ENCODE measurements at places on chromosomes 5 and 9.

DNA sequence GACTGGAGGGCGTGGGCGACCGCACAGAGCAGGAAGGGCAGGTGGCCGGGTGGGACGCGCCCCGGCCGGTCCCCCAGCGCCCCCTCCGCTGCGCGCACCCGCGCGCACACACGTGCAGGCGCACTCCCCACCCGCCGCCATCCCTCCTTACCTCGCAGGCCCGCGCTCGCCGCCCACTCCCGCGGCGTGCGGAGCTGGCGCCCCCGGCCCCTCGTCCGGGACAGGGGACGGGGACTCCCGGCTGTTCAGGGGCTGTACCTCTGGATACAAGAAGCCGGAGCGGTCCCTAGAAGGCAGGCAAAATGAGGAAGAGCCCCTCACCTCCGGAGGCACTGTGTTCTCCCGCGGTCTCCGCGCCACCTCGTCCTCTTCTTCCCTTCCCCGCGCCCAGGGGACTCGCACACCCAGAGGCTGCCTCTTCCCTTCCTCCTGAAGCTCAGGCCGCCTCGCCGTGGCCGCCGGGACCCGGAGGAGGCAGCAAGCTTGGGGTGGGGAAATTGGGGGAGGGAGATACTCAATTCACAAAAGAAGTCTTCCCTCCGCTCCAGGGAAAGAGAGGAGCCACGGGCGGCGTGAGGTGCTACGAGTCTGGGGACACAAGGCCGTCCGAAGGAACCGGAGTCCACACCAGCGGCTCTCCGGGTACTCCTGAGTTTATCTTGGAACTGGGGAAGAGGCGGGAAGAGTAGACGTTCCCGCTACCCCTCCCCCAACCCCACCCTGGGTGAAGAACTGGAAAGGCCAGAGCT, 1.4 kb upstream of the GABRB2 start:
- DNase-seq, result no peak

DNA sequence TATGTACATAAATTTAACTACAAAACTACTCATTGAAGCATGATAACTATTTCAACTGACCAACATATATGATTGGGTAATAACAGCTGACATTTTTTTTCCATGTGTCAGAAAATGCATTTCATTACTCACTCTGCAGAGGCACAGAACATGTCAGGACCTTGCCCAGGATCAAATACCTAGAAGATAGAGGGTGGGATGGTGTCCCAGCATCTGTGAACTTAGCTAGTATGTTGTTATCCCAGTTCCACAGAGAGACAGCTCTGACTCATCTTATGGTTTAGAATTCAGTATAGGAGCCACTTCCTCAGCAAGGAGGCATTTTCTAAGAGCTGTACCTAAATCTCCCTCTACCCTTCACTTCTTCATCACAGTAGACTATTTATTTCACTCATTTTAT, 1198.6 kb upstream of the ACO1 start:
- no peak for DNase-seq

GRCh38 chr9:75878488-75878860, 12.0 kb upstream of the PCSK5 start:
- no peak for DNase-seq

DNA sequence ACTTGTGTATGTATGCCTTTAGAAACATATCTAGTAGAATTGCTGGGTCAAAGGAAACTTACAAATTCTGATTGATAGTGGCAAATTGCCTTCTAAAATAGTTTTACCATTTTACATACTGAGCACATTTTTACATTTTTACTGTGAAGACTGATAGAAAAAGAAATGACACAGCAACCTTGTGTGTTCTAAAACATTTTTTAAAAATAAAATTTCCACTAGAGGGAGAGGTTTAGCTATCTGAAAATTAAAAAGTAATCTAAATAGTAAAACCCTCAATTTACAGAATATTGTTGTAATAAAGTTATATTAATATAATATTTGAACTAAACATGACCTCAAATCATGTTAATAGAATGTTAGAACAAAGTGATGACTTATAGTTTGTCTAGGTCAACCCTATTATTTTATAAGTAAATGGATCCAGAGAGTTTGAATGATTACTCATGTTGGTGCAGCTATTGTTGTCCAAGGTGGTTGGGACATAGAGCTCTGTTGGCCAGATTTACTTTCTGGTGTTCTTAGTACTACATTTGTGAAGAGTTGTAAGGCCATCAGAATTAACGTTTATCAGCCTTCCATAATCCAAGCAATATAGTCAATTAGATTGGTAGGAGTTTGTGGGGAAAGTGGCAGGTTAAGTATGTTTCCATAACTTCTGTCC, 17.2 kb downstream of the CENPP start:
- DNase-seq, result no peak

GRCh38 chr9:79346350-79347020, 225.3 kb upstream of the TLE4 start:
- DNase-seq, result no peak

DNA sequence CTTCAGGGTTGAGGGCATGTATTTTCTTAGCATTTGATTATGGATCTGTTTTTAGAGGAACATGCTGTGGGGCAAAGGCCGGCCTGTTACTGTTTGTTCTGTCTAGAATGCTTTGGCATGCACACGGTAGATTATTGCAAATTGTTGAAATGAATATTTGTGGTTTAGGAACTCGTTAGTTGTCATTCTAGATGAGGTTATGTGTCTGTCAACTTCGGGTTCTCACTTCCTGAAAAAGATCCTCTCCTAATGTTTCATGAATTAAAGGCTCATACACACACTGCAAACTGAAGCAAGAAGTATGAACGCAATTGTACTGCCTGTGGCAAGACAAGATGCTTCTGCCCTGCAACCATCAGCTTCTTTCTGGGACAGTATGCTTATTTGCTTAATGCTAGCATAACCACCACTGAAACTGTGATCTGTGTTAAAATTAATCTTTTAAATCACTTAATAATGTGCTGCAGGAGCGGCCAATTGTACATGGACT, 99.6 kb downstream of the BASP1 start:
- DNase-seq, result no peak

GRCh38 chr5:175657593-175658271, at the start of gene HRH2:
TSS of gene HRH2 (plus strand) at chr5:175658071. CDS start at chr5:175683234, 25,163 bp downstream.
- DNase-seq, result no peak

- no peak for DNase-seq
Measured at GRCh38 chr5:33563983-33564908, 123.5 kb downstream of the TARS1 start.

GRCh38 chr5:91787718-91788117, 404.6 kb upstream of the ARRDC3 start:
- DNase-seq, result no peak

DNA sequence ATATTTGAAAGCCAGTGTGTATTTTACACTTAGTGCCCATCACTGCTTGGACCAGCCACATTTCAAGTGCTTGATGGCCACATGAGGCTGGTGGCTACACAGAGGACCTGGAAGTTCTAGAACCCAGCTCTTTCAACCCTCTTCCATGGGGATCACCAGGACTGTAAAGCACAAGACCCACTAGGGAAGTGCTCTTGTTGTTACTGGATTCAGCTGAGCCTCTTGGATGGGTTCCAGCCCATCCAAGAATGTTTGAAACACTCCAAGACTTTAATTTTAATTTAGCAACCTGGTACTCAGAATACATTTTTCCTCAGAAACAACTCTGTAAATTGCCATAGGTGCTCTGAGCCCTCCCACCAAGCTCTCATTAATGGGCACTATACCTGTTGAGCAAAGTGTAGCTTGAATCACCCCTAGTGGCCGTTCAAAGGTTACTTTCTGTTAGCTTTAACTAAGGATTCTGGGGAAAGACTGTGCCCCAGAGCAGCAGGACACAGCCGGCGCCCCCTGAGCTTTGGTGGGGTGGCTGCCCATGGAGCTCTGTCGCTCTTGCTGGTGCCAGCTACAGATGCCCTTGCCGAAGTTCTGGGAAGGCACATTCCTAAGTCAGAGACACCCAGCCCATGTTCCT, 212.4 kb downstream of the HSD17B3 start:
- no peak for DNase-seq

GRCh38 chr5:99441235-99441634, 512.4 kb upstream of the CHD1 start:
- DNase-seq, result no peak

- no peak for DNase-seq
Measured at GRCh38 chr9:98550206-98550820, 158.4 kb downstream of the GABBR2 start.

- DNase-seq, result no peak
Measured at GRCh38 chr5:111016801-111017200, 54.7 kb upstream of the TSLP start.
